ENCODE measurements at places on chromosomes 3 and 15.
A peak's percentile ranks its signal among the peaks of the same experiment; 100 is the strongest.

- no peak for DNase-seq
Observed at GRCh38 chr15:95459273-95459672, 871.2 kb upstream of the NR2F2 start.

DNA sequence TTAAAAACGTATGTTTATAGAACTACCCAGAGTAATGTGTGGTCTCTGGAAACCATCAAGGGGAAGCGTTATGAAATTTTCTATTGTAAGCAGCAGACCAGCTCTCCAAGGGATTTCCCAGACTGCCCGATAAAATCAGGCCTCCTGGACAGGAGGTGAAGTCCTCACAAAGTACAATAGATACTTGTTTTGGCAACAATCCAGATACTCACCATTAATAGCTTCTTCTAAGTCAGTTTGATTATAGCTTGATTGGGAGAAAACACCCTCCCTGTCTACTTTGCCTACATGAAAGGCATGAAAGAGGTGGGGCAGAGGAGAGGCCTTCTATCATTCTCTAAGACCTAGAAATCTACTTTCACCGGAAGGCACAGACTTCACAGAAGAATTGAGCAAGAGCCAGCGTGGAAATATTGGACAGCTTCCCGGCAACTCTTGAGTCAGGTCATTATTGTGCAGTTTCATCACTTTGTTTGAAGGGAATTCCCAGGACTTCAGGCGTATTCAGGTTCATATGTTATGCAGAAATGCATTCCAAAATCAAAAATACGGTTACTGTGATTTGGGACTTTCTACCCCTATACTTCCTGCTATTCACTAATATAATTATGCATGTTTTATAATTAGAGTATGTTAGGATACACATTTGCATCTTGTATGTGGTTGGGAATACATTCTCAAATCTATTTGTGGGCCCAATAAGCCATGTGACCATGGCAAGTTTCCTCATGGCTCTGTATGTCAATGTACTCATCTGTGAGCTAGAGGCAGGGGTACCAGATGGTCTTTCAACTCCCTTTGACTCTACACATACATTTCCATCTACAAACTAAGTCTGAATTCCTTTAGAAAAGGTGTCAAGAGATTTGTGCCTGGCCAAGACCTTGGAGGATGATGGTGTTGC, 103.5 kb downstream of the CD47 start:
- no peak for DNase-seq

DNA sequence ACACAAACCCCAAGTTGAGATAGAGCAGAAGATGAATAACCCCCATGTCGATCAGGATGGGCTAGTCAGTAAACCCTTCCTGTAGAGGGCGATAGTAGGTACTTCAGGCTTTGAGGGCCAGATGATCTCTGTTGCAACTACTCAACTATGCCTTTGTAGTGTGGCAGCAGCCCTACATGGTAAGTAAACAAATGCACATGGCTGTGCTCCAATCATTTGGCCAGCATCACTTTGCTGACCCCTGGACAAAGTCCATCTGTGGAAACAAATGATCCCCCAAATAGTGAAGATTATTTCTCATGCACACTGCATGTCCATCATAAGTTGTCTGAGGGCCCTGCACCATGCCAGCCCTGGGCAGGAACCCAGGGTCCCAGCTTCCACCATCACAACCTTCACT, 402.2 kb upstream of the PROK2 start:
- DNase-seq = no peak

DNA sequence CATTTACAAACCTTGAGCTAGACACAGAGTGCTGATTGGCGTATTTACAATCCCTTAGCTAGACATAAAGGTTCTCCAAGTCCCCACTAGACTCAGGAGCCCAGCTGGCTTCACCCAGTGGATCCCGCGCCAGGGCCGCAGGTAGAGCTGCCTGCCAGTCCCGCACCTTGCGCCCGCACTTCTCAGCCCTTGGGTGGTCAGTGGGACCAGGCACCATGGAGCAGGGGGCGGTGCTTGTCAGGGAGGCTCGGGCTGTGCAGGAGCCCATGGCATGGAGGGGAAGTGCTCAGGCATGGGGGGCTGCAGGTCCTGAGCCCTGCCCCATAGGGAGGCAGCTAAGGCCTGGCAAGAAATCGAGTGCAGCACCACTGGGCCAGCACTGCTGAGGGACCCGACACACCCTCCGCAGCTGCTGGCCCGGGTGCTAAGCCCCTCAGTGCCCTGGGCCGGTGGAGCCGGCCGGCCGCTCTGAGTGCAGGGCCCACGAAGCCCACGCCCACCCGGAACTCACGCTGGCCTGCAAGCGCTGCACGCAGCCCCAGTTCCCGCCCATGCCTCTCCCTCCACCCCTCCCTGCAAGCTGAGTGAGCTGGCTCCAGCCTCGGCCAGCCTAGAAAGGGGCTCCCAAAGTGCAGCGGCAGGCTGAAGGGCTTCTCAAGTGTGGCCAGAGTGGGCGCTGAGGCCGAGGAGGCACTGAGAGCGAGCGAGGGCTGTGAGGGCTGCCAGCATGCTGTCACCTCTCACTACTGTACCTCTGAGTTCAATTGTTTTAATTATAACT, 1213.9 kb downstream of the OTOL1 start:
- no peak for DNase-seq

DNA sequence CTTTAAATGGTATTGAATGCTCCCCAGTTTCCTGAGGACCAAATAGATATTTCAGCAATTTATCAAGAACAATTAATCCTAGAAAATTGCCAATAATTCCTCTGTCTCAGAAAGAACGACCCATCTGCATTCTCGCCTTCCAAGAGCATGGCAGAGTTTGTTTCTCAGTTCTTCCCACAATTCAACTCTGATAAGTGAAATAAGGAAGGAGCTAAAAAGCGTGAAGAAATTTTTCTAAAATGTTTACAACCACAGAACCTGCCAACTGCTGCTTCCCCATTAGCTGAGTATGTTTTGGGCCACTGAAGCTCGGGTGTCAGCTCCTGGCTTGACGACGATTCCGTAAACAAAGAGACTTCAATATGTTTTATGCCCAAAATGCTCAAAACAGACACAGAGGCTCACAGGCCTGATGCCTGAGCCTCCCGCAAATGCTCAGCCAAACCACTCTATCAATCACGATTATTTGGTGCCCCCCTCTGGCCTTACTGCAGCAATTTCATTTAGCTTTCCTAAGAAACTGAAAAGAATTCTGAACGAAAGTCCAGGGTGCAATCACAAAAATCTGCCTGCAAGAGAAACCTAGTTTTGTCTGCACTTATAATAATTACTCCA, 259.2 kb upstream of the CCDC54 start:
- no peak for DNase-seq

DNA sequence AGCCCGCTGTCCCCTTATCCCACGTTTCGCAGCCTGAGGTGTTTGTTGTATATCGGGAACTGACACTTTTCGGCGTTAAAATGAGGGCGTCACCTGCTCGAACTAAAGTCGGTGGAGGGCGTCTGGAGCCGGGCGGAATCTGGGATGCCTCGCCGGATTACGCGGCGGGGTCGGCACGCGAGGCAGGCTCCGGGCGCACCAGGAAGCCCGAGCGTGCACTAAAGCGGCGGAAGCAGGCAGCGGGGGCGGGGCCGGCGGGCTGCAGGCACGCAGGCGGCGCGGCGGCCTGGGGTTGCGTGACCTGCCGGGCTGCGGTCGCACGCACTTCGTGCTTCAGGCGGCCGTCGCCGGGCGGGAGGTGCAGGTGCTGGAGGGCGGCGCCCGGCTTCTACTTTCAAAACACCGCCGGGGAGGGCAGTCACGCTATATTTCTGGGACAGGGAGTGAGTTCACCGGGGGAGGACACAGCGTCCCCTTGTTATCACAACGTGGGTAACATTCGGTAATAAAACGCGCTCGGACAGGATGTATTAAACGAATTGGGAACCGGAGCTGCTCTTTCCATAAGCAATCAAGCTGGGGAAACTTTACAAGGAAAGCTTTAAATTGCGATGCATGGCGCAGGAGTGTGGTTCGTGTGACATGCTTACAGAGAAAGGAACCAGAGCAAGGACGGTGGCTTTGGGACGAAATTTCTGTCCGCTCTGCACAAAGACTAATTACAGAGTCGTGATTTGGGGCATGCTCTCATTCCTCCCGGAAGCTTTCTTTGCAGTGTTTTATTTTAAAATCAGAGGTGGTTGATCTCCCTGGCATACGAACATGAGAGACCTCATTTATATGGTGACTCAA, 9.1 kb upstream of the LEKR1 start:
- peak; percentile 79 for DNase-seq

- no peak for DNase-seq
Observed at GRCh38 chr3:136750897-136751315, 1.3 kb downstream of the STAG1 start.

Data from activated CD4-positive, alpha-beta T cell treated with anti-CD3 and anti-CD28 coated beads for 24 hours (primary cell).